Stimulated activated CD8-positive, alpha-beta memory T cell treated with anti-CD3 and anti-CD28 coated beads, Interleukin-7, amount 100 ng/mL, for 1 hour (primary cell): ENCODE measurements at places on chromosomes 12 and 14.

DNA sequence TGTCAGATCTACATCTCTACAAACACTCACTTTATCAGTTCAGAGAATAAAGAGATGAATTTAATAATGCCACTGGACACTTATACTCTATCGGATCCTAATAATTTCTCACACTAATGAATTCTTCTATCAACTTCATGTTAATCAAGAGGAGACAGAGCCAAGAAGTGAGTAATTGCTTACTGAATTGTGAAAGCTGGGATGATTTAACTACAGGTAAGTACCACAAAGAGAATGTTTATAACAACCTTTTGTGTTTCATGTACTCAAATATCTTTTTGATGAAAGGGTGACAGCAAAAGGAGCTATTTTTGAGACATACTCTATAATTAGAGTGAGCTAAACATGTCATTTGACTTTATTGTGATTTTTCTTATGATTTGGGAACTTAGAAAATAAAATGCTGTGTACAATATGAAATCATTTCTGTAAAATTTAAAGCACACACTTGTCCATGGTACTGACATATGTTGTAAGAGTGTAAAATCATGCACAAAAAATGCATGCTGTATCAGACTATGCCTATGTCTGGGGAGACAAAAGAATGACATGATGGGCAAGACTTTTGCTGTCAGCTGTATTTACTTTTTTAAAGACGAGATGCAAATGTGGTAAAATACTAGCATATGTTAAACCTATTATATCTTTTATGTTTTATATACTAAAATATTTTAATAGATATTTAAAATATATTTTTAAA is 361.2 kb downstream of the CCER1 start:
- no peak for DNase-seq

- no peak for DNase-seq
These were observed 141.8 kb downstream of the CACNA1C start for GRCh38 chr12:2194571-2194970.

- no peak for DNase-seq
These were observed 182.7 kb upstream of the EEA1 start for GRCh38 chr12:93111773-93112172.

DNA sequence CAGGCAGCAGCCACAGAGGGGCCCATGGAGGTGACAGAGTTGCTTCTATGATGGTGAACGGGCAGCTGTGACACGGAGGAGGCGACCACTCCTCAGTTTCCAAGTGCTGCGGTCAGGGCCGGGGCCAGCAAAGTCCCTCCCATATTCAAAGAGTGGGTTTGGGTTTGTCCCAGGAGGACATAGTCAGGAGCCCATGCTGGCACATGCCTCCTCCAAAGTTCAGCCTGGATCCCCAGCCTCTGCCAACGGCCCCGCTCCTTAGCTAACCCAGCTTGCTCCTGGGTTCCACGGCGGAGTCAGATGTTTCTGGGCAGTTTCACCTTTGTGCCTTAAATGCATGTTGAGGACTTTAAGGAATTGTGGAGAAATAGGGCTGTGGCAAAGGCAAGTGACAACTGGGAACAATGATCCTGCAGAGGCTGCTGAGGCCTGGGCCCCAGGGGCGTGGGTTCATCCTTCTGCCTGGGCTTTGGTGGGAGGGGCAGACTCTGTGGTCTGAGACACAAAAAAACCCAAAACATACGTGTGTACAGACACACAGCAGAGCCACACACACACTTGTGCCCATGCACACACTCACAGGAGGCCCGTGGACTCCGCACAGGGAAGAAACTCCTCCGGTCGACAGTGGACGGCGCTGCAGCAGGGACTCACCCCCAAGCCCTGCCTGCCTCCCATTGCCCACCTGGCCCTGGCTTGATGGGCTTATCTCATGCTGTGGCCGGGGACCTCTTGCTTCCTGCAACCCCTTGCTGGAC is 399.4 kb downstream of the TMEM121 start:
- no peak for DNase-seq

GRCh38 chr14:92540472-92541048 is 27.0 kb downstream of the RIN3 start:
- DNase-seq = no peak
